Islet precursor cell (in vitro differentiated cells): ENCODE measurements at places on chromosomes 5 and 9.

DNA sequence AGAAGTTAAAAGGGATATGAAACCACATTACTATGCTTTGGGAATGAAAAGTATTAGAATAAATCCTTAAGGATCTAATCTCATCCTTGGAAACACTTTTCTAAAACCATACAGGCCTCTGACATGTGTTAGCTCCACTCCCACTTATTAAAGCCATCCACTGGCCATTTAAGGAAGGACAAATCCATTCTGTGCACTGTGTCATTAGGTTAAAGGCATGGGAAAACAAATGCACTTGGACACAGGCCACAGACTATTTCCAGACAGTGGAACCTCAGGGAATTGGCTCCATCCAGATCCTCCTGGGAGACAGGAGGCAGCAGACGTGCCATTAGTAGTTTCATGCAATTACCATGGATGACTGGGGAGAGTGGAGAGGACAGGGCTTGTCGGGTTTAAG lies 454.9 kb downstream of the ENC1 start:
- peak; percentile 91 for DNase-seq

- peak; percentile 86 for DNase-seq
These were observed 33.0 kb downstream of the KIF4B start for GRCh38 chr5:155046591-155046990.

- DNase-seq: no peak
These were observed 780.7 kb downstream of the NR2F1-AS1 start for GRCh38 chr5:92800365-92800764.

DNA sequence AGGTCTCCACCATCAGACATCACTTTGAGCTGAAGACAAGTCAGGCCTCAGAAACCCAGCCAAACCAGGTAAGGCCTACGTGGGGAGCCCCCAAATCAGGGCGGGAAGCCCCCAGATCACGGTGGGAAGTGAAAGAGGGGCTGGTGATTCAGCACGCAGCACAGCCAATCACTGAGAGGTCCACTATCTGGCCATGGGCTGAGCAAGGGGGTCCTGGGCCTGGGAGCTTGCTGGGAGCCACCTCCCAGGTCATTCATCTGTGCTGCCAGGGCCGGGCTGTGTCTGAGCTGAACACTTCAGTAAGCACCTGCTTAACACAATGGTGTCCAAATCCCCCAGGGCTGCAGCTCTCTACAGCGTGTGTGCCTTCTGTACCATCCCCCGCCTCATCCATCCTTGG lies 15.5 kb downstream of the MED10 start:
- DNase-seq: no peak

GRCh38 chr5:56148453-56148971 lies 84.6 kb downstream of the ANKRD55 start:
- DNase-seq: no peak

DNA sequence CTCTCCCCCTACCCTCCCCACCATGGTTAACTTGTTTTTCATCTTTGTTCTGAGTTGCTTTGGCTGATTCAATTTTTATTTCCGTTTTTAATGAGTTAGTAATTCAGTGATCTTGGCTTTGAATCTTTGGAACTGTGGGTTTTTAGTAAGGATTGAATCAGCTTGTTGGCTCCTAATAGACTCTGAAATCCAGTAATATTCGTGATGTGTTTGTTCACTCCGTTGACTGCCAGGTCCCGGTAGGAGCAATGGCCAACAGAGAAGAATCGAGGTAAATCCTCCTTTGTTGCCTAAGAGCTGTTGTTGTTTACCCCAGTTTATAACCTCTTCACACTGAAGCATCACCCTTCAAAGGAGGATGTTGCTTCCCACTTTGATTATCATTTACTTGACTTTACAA lies 92.7 kb downstream of the PCSK1 start:
- DNase-seq: no peak

- no peak for DNase-seq
These were observed 31.2 kb downstream of the NR3C1 start for GRCh38 chr5:143372187-143372829.

GRCh38 chr5:126615286-126615685 lies 14.5 kb downstream of the PHAX start:
- no peak for DNase-seq

- DNase-seq: no peak
These were observed 155.1 kb downstream of the AGTPBP1 start for GRCh38 chr9:85586684-85587083.

DNA sequence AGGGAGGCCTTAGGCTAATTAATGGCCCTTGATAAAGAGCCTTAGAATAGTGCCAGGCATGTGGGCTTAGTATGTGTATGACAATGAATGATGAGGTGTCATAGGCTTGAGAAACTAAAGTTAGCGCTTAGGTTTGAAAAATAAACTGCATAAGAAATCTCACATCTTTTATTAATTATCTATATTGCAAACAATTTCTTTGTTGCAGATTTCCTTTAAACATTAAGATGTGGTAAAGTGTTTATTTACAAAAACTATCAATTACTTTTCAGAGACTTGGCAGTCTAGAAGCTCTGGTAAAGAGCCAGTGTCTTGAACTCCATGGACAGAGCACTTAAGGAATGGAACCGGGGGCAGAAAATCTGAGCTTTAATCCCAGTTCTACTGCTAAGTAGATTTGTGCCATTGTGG lies 23.1 kb downstream of the MAP1B start:
- no peak for DNase-seq

- no peak for DNase-seq
These were observed 60.4 kb downstream of the DAB2IP start for GRCh38 chr9:121711797-121712196.

GRCh38 chr9:108631496-108632285 lies 224.1 kb downstream of the ACTL7B start:
- DNase-seq: no peak

GRCh38 chr9:29336281-29336680 lies 1763.0 kb upstream of the C9orf72 start:
- DNase-seq: no peak

- DNase-seq: no peak
These were observed 40.5 kb downstream of the NCS1 start for GRCh38 chr9:130212543-130213297.

DNA sequence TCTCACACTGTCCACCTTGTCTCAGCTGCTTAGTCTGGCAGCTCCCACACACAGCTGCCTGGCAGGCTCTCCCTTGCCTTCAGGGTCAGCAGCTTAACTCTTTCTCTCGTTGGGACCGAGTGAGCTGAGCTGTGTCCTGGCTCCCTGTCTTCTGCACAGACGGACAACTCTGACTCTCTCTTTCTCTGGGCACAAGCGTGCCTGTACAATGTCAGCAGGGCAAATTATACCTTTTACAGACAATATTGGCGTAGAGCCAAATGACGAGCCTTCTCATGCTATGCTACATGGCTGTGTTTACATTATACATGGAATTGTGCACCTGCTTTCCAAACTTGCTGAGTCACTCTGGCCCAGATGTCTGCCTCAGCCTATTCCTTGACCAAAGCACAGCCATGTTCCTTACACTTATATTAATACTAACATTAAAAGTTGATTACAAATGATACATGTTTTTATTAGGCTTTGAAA lies 188.6 kb downstream of the CYLC2 start:
- no peak for DNase-seq

DNA sequence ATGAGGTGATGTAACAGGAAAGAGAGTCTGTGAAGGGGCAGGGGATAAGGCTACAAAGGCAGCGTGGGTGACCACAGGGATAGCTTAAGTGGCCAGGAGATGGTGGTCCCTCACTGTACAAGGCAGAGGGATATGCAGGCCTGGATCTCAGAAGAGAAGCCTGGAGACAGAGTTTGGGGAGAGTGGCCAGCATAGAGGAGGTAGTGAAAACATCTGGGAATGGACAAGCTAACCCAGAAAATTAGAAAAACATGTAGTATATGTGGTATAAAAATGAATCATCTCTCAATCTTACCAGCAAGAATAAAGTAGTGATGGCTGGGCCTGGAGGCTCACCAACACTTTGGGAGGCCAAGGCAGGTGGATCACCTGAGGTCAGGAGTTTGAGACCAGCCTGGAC lies 349.2 kb upstream of the KLF4 start:
- DNase-seq: no peak

DNA sequence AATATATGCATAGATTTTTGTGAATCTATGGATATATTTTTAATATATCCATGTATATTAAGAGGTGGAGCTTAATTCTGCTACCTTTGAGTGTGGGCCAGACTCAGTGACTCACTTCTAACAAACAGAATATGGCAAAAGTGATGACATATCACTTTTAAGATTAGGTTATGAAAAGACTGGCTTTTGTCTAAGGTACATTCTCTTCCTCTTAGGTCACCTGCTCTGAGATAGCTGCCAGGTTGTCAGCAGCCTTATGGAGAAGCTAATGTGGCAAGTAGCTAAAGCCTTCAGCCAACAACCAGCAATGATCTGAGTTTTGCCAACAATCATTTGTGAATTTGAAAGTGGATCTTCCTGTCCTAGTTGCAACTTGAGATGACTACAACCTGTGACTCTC lies 83.8 kb downstream of the ANKRD31 start:
- DNase-seq: no peak

GRCh38 chr9:3492214-3492613 lies 33.6 kb downstream of the RFX3 start:
- DNase-seq: no peak

- no peak for DNase-seq
These were observed 342.9 kb upstream of the RPS23 start for GRCh38 chr5:82620957-82621600.

GRCh38 chr9:106467113-106467864 lies 395.7 kb upstream of the ZNF462 start:
- DNase-seq: peak; percentile 93

- peak; percentile 79 for DNase-seq
These were observed 85.9 kb downstream of the SETX start for GRCh38 chr9:132268725-132269352.

DNA sequence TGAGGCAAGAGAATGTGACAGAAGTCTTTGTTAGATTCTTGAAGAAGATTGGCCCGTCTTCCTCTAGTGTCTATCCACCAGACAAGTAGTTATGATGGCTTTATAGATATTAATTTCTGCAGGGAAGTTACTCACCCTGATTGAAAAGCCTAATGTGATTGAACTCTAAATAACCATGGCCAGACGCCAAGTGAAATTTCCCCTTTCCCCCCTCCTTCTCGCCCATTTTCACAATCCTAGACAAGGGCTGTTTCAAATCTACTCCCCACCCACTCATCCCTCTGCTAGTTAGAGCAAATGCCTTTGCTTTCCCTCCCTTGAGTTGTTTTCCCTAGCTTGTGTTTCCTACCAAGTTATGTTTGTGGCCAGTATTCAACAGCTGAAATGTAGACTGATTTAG lies 182.5 kb downstream of the TMEM167A start:
- no peak for DNase-seq

DNA sequence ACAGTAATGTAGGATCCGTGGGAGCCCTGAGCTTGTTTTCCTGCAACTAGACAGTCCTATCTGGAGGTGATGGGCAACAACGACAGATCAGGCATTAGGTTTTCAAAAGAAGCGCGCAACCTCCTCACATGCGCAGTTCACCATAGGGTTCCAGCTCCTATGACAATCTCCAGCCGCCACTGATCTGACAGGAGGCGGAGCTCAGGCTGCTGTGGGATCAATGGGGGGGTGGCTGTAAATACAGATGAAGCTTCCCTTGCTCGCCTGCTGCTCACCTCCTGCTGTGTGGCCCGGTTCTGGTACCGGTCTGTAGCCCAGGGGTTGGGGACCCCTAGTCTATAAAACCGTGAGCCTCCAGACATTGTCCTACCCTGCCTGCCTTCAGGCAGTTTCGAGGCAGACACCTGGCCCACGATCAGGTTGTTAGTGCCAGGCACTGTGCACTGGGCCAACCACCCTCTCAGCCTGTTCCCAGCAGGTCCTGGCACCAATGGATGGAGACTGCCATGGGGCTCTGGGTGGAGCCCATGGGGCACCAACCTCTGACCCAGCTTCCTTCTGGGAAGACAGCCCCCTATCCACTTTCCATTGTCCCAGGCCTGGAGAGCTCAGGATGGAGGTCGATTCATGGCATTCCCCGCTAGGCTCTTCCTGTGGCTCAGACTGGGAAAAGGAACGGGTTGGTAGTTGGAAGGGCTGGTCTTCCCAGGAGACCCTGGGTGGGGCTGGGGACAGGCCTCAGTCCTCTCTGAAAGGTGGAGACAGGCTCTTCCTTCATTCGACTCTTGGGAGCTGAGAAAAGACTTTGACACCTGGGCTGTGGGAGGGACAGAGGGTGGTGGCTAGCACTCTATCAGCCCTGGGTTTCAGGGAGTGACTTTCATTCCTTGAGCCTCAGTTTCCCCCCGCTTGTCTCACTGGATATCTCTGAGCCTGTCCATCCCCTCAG lies 1.7 kb downstream of the ENDOG start:
- peak; percentile 63 for DNase-seq

DNA sequence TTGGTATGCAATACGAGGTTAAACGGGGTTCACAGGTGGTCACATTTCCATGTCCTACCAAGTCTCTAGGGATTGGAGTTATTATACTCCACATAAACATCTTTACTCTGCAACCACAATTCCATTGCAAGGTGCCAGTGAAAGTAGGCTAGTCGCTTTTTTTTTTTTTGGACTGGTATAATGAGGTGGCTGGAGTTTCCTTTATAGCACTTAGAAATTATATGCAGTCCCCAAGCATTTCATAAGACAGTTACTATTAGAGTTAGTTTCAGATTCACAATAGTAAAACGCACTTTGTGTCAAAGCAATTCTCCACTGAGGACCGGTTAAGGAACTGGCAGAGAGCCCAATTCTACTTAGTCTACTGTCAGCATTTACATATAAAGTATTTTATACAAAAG lies 1.4 kb downstream of the MEF2C start:
- no peak for DNase-seq

DNA sequence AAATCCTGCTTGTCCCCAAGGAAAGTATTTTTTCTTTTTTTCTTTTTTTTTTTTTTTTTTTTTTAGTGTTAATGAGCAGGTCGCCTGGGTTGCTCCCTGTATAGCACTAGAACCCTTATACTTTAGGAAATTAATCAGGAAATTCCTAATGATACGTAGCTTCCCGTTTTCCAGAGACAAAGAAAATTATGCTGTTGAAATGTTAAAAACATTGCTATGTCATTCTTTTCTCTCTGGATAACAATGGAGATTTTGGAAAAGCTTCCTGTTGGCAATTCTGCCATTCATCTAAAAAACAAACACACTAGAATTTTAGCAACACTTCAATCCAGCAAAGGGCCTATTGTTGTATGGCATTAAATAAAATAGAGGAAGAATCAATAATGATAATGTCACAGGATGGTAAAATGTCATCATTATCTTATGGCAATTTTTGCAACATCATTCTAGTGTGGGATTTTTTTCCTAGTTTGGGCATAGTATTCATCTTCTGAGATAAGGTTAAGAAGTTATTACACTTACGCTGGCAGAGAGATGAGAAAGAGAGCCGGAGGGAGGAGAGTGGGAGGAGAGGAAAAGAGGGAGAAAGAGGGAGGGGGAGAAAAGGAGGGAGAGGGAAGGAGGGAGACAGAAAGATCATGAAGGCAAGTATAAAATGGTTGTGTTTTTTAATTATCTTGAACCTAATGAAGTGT lies 315.8 kb upstream of the PDE4D start:
- DNase-seq: no peak
